ENCODE measurements at places on chromosomes 7 and 10.

DNA sequence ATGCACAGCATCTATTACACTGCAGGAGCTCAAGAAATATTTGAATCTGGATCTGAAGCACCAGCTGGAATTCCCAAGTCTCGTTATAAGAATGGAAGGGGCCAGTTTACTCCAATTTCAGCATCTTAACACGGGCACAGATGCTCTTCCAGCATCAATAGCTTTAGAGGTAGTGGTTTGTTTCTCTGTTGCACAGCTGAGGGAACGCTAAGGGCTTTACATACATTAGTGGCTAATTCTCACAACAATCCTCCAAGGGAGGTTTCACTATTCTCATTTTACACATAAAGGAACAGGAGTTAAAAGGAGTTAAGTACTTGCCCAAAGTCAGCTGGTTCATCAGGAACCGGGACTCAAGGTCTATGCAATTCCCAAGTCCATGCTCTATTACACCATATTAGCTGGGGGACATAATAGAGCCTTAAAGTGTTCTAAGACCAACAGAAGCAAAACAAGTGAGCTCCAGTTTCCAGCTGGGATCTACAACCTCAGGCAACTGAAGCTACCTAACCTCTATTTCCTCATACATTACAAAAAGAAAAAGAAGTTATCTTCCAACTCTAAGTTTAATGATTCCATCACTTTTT lies 9.9 kb downstream of the XPNPEP1 start:
- no peak for DNase-seq

- no peak for DNase-seq
Measured at GRCh38 chr10:94178475-94179253, 184.1 kb downstream of the NOC3L start.

DNA sequence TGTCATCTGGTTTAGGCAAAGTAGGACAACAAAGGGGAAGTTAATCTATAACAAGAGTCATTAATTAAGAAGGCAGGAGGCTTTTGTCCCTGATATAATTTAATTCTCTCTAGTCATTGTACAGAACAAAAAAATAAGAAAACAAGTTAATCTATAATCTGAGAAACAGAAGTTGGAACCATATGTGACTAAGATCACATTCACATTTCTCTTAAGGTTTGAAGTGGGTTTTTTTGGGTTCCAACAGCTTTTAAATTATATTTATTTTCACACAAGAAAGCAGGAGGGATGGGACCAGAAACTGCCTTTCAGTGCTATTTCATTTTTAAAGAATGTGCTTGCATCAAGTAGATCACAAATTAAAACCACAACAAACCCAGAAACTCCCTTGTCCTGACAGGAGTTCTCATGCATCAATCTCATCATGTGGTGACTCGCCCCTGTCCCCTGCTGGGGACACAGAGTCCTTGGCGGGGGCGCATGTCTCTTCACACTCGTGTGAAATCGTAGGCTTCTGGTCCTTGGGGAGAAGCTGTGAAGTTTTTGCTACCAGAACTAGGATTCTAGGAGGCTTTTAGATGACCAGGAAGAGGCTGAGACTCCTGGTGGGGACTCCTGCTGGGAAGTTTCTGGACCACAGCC lies 10.1 kb upstream of the OPN4 start:
- DNase-seq = no peak

DNA sequence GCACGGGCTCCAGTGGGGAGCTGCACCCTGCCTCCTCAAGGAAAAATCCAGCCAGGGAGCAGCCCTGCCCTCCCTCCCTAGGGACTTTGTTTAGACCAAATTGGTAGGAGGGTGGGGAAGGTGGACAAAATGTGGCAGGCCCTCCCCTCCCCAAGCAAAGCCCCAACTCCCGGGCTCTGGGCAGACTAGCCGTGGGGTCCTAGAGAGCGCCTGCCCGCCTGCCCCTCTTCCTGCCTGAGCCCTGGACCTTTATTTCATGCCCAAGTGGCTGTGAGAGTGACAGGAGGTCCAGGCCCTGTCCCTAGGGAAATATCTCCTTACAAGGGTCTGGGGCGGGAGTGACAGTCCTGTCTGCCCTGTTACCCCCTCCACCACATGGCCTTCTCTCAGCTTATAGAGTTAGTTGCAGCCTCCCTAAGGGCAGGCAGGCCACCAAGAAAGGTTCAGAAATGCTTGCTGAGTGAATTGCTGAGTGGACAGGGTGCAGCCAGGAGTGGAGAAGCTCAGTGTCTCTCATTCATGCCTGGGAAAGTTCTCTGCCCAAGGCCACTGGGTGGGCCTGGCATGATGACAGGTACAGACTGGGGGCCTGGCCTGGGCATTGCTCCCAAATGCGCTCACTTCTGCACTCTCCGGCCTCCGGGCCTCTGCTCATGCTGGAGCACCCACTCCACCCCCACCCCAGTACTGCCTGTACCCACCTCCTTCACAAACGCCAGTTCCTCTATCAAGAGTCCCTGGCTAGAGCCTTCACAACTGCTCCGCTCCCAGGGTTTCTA lies 25.2 kb downstream of the DNAJB12 start:
- DNase-seq = no peak

DNA sequence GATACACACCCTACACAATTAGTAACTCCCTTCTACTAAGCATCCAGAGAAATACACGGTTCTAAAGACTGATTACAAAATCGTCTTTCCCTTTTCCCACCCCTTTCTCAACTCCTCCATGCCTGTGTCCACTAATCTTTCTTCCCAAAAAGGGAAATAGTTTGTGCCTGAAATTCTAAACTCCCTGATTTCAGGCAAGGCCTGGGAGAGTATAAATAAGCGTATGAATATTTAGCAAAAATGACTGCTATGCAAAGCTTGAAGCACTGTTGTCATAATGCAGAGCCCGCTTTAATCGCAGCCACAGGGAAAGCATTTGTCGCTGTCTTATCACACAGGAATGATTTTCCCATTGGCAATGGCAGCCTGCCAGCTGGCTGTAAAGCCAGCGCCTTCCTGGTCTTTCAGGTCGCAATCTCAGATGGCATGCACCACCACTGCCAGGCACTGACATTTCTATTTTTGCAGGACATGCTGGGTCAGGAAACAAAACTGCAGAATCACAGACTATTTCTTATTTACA lies 142.9 kb upstream of the PCGF5 start:
- DNase-seq = no peak

DNA sequence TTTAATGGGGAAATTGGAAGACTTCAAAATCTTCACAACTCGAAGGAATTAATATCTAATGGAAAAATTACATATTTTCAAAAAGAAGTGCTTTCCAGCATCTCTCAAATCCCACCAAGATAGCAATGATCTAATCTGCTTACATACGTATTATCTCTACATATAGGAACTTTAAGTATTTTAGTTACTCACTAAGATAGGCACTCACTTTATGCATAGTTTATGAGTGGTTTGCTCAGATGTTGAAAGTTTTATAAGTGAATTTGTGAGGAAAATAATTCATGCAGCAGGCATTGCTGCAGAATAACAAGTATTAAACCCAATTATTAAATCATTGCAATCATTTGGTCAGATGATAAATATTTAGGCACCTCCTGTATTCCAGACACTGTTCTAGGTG lies 2.3 kb upstream of the CYTH3 start:
- no peak for DNase-seq

GRCh38 chr7:55160539-55160938 lies 141.7 kb downstream of the EGFR start:
- DNase-seq = no peak

- DNase-seq = peak; percentile 1
Measured at GRCh38 chr7:134211817-134212216, 84.7 kb downstream of the LRGUK start.
